ENCODE measurements at places on chromosomes 6 and 20.
A peak's percentile ranks its signal among the peaks of the same experiment; 100 is the strongest.

- no peak for DNase-seq
Observed at GRCh38 chr20:3711484-3711941, 887 bp downstream of the SIGLEC1 start.

GRCh38 chr6:72500669-72501068, 121.2 kb upstream of the KCNQ5 start:
- no peak for DNase-seq

DNA sequence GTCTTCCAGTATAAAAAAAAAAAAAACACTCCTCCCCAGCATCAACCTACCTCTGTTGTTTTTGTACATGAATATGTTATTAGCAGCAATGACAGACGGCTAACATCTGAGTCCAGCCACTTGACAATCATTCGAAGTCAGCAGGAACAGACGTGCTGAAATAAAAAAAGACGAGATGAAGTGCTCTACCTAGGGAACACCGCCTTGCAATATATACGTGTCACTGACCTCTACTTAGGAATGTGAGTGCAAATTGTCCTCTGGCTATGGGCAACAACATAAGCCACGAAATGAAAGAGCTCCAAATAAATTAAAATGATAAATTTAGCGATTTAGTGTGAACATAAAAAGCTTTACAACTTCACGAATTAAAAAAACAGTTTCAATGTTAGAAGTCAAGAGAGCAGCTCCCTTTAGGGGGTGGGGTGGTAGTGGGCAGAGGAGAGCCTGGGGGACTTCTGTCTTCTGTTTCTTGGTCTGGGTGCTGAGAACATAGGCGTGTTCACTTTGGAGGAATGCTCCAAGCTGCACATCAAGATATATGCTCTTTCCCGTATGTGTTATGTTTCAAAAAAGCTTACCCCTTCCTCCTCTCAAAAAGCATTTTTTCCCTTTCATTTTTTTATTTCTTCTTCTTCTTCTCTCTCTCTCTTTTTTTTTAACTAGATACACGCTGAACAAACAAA, 23.3 kb downstream of the EDN1 start:
- DNase-seq = no peak

- DNase-seq = no peak
Observed at GRCh38 chr20:20752712-20753111, 40.3 kb upstream of the RALGAPA2 start.

DNA sequence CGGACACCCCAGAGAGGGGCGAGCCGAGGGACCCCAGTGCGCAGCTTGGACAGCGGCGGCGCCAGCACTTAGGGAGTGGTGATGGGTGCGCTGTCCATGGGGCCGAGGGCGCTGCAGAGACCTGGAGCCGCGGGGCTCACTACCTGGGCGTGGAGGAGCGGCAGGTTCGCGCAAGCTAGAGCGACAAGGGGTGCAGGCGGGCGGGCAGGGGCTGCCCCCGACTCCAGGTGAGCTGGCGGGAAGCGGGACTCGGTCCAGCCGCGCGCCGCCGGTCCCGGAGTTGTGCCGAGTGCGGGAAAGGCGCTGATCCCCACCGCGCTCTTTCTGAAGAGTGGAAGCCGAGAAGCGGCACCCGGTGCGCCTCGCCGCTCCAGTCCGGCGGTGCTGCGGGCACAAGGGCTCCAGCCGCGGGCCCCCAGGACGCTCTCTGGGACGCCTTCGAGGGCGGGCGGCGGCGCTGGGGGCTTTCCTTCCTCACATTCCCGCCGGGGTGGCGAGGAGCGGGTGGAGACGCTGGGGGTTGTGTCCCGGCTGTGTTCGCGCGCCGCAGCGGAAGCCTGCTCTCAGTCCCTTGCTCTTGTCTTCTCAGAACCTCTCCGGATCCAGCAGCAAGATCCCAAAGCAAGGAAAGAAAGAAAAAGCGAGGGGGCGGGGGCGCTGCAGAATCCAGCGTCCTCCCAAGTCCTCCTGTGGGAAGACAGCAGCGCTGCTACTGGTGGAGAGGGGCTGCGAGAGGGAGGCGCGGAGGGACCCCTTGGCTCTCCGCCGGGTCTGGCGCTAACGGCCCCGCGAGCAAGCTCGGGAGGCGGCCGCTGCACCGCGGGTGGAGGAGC, at the start of gene B3GAT2:
TSS of gene B3GAT2 (minus strand) at position 610 of the 833 bp plus-strand sequence. CDS start 631 bp downstream, outside the sequence.
- peak; percentile 66 for DNase-seq

DNA sequence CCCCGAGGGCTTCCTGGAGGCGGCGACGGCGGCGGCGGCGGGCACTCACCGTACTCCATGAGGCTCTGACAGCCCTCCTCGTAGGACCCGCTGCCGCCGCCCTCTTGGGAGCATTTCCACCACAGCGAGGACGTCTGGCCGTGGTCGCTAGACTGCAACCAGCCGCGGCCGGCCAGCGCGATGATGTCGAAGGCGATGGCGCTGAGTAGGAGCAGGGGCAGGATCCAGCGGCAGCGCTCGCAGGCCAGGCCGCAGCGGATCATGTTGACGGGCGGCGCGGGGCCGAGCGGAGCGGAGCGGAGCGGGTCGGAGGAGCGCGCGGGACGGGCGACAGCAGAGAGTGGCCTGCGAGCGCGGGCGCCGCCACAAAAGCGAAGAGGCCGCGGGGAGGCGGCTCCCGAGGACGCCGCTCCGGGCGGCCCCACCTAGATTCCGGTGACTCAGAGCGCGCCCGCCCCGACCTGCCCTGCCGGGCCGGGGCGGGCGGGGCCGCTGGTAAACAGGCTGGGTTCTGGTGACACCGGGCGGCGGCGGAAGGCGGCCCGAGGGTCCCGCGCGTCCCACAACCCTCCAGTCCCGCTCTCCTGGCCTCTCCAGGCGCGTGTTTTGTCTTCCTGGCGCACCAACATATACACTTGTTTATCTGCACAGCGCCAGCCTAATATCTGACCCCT, at the start of gene PERP:
TSS of gene PERP (minus strand) at position 342 of the 674 bp plus-strand sequence. CDS start at position 263, 79 bp downstream.
- DNase-seq = peak; percentile 76

GRCh38 chr6:27452496-27452897, 20.4 kb downstream of the ZNF184 start:
- no peak for DNase-seq

DNA sequence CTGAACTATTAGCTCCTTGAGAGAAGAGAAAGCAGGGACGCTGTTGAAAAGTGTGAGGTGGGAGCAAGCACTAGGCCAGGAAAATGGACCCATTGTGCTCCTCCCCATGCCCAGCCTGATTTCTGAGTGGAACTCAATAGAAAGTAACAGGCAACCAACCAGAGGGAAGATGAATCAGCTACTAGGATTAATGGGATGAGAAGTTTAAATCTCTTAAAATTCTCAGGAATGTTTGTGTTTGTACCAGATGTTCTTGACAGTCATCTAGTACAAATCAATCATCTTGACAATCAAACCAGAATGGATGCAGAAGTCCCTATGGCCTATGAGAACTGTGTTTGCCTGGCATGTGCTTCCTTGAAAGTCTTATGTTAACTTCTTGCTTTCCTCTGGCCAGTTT, 48.9 kb downstream of the HDDC2 start:
- DNase-seq = no peak

DNA sequence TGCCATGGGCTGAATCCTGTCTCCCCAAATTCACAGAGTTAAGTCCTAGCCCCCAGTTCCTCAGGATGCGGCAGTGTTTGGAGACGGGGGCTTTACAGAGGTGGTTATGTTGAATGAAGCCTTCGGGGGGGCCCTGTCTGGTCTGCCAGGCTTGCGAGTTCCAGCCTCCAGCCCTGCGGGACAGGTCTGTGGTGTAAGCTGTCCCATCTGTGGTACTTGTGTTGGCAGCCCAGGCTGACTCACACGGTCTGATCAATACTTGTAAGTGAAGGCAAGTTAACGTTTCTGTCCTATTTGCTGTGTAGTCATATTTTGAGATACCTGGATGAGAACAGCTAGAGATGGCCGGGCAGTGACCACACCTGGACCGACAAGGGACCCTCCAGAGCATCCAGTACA, 51.8 kb upstream of the GPR31 start:
- no peak for DNase-seq

DNA sequence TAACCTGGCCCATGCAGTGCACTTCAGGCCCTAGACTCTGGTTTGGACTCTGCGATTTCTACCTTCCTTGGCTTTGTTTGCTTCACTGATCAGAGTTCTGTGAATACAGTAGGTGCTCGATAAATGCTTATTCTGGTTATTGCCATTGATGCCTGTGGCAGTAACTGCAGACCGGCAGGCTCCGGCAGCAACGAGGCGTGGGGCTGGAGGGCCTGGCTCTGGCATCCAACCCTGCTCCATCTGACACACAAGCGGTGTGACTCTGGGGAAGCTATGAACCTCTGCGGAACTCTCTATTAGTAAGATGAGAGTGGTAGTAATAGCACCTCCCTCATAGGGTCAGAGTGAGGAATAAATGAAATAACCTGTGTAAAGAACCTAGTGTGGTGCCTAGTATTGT, 66.1 kb downstream of the PLG start:
- DNase-seq = no peak

DNA sequence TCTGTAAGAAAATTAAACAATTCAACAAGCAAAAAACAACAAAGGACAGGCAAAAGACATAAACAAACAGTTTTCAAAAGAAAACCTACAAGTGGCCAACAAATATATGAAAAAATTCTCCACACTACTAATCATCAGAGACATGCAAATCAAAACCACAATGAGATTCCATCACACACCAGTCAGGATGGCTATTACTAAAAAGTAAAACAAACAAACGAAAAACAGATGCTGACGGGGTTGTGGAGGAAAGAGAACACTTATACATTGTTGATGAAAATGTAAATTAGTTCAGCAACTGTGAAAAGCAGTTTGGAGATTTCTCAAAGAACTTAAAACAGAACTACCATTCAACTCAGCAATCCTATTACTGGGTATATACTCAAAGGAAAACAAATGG, 537.6 kb downstream of the HDGFL1 start:
- DNase-seq = no peak

DNA sequence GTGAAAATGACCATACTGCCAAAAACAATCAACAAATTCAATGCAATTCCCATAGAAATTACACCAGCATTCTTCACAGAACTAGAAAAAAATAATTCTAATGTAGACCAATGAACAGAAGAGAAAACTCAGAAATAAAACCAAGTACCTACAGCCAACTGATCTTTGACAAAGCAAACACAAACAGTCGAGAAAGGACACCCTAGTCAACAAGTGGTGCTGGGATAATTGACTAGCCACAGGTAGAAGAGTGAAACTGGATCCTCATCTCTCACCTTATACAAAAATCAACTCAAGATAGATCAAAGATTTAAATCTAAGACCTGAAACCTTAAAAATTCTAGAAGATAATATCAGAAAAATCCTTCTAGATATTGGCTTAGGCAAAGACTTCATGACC, 44.5 kb upstream of the ZNF133 start:
- DNase-seq = no peak

DNA sequence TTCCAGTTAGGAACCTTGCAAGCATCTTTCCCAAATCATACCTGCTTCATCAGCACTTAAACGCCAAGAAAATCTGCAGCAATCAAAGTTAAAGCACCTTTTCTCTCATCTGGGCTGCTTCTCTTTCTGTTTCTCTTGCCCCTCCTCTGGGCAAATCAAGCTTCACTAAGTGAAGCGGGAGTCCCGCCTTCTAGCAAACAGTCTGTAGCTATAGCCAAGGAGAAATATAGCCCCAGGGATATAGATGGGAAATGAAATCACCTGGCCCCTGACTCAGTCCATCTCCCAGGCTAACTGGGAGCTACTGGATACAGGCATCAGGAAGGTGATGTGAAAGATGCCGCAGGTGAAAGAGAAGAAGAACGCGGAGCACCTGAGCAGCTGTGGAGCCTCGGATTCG, 481.9 kb downstream of the C6orf118 start:
- DNase-seq = no peak

DNA sequence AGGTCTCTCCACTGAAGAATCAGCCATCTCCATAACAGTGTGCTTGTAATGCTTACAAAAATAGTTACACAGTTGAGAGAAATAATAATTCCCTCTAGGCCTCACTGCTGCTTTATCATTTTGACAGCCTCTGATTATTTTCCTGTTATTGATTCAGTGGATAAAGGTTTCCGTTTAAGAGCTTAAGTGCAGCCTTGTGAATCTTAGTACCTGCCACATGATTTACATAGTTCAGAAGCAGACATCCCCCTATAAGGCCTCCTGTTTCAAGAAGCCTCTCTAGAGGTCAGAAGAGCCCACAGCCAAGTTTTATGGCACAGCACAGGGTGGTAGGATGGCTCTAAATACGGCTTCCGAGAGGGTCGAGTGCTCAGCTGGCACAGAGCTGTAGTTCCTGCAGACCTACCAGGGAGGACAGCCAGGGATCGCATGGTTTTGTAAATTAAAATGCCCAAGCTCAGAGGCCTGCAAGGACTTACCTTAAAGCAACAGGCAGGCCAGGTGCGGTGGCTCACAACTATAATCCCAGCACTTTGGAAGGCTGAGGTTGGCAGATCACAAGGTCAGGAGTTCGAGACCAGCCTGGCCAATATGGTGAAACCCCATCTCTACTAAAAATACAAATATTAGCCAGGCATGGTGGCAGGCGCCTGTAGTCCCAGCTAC, 17.6 kb upstream of the PYGB start:
- no peak for DNase-seq

Measured in nephron progenitor cell (in vitro differentiated cells).